ENCODE measurements at places on chromosomes 3 and 15.

DNA sequence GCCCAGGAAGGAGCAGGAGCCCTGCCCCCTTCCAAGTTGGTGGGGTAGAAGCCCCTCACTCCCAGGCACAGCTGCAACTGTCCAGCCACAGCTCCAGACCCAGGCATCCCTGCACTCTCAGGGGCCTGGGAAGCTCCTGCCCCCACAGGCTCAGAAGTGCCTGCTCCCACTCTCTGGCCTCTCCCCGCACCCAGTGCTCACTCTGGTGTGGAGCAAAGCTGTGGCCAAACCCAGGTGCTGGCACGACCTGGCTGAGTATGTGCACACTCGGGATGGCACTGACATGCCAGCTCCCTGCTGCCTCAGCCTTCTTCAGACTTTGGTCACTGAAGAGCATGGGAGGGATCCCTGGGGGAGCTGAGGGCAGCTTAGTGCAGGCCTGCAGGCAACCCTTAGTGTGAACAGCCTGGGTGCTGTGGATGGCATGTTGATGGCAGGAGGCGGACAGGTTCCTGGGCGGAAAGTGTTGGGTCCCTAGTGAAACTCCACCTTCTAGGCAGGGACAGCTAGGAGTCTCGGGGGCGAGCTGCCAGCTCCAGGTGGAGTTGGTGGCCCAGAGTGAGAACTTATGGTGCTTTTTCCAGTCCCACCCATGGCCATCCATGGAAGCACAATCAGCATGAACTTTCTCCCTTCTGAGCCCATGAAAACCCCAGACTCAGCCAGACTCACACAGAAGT, 489.2 kb upstream of the ROBO2 start:
- no peak for DNase-seq

- no peak for DNase-seq
Observed at GRCh38 chr3:111331912-111332311, 210.1 kb upstream of the CD96 start.

DNA sequence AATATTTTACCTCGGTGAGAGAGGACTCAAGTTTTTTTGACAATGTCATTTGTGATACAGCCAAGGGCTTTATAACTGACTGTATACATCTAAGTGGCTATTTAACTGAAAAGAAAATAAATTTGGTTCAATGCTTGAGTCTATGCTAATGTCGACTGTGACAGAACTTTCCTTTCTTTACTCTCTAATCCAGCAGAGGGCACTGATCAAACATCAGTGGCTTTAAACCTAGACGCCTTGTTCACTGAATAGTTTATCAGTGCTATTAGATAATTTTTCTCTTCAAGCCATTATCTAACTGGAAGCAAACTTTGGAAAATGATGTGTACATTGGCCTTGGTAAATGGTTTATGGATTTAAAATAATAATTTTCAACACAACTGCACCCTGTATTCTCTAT, 285.1 kb downstream of the CHL1 start:
- no peak for DNase-seq

GRCh38 chr15:57379487-57379886, 3.2 kb downstream of the CGNL1 start:
- no peak for DNase-seq

DNA sequence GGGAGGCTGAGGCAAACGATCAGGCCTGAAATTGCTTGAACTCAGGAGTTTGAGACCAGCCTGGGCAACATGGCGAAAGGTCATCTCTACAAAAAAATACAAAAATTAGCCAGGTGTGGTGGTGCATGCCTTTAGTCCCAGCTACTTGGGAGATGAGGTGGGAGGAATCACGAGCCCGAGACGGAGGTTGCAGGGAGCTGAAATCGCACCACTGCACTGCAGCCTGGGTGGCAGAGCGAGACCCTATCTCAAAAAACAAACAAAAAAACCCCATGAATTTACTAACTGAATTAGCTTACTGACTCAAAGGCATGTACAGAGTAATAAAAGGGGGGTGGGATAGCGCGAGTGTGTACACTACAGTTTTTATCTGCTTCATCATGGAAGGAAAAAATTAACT, 19.3 kb downstream of the ARF4 start:
- DNase-seq: no peak

- DNase-seq: no peak
Observed at GRCh38 chr15:93241696-93242585, 152.9 kb upstream of the RGMA start.

- DNase-seq: peak; percentile 67
Observed at GRCh38 chr3:102673271-102674115, 238.7 kb downstream of the ZPLD1 start.

DNA sequence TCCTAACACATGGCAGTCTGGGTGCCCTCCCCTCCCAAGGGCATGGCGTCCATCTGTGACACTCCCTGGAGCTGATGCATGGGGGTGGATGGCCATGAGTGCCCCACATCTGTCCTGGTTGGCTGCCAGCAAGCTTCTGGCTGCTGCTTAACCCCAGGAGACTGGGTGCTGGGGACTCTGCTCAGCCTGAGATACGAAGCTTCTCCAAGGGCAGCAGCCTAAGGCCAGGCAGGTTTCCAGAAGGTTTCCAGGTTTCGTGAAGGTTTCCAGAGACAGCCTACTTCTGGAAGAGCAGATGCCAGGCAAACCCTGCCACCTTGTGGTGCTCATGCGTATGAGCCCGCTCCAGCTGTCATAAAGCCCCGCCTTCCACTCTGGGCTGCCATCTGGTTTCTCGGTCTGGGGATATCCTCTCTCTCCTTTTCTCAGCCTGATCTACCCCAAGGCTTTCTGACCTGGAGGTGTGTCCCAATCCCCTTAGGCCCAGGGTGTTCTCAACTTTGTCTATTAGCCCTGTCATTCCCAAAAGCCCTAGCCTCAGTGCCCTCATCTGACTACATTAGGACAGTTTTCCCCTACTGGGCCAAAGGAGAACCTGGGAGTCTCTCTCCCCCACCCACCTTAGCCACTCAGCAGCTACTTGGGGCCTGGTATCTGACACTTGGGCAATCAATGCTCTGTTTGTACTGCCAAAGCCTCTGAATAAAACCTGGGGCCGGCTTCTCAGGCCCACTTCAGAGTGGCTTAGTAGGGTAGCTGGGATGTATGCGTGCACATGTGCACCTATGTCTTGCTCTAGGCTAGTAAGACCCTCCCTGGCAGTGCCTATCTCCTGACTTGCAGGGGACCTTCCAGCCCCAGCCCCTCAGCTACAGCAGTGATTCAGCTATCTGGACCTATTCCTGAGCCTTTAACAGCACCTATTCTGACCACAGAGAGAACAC, 12.0 kb downstream of the MRPL46 start:
- DNase-seq: no peak

DNA sequence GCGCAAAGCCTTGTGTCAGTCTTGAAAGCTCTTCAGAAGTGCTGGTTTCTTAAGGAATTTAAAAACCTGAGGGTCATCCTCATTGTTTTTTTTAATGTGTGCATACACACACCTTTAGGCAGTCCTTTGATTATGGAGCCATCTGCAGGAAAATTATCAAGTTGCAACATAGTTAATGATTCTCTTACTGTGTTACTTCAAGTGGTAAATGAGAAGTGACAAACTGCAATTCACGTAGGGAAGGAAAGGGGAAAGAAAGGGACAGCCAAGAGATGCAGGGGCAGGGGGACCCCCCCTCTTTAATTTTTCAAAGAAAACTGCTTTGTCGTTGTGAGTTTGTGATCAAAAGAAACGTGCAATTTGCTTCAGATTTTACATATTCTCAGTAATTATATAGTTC, 162.4 kb upstream of the CGNL1 start:
- no peak for DNase-seq

DNA sequence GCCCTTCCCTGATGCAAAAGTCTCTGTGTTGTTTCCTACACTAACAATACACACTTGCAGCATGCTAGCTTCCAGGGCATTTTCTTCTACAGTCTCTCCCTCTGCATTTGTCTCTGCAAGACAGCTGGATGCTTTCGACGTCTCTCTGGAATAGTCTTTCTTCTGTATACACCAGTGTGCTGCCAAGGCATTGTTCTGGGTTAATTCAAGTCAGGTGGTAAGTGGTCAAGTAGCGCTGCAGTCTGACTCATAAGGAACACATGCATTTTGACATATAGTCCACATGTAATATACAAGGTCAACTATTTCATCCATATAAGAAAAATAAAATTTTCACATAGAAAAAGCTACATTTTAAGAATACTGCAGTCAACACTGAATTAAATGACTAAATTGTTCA, 92.7 kb downstream of the MYLK start:
- no peak for DNase-seq

- no peak for DNase-seq
Observed at GRCh38 chr3:30742796-30743619, 136.6 kb downstream of the TGFBR2 start.

- no peak for DNase-seq
Observed at GRCh38 chr3:173013219-173013832, 127.7 kb downstream of the SPATA16 start.

GRCh38 chr15:80160570-80161156, 7.9 kb downstream of the FAH start:
- peak; percentile 33 for DNase-seq

GRCh38 chr15:91807122-91807521, 46.4 kb upstream of the SLCO3A1 start:
- DNase-seq: no peak

DNA sequence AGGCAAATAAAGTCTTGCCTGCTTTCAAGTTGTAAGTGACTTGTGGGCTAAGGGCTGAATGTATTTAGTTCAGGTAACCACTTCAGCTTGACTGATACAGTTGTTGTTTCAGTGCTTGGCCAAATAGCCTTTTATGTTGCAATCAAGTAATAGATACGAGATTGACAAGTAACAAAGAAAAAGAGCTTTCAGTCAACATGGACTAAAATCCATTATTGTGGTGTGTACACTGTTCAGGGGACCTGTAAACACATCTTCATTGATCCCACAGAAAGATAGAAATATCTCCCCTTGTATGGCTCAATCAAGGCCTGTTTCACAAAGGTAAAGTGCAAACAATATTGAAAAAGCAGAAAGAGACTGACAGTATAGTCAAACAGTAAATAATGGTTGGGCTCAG, 224.8 kb upstream of the TMCO5A start:
- no peak for DNase-seq

- DNase-seq: no peak
Observed at GRCh38 chr15:57649138-57649537, 57.4 kb upstream of the POLR2M start.

DNA sequence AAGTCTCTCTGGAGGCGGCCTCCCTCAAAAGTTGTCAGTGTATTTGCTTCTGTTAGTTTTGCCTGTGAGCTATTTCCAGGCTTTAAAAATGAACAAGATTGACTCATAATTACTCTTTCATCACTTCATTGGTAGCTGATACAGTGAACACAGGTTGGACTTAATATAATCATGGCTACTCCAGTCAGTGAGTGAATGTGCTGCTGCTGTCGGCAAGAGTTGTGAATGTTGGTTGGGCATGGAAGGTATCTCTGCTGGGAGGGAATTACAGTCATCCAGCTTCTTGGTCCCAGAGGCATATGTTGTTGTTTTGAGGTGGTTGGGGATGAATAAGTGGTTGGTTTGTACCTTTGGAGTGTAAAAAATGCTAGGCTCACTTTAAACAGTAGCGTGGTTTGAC, 11.5 kb downstream of the TCF12 start:
- no peak for DNase-seq

DNA sequence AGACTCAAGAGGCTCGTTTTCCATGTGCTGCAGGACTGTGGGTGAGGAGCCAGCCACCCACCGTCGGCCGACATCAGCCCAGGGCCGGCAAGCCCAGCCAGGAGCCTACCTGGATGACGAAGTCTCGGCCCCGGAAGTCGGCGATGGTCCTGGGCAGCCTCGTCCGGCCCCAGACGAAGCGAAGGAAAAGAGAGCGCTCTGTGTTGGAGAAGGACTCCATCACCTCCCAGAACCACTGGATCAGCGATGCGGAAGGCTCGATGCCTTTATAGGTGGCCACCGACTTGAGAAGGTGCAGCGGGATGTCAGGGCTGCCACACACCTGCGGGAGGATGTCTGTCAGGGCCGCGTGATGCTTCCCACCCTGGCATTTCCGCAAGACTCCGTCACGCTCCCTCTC, 13.8 kb upstream of the OCA2 start:
- no peak for DNase-seq

DNA sequence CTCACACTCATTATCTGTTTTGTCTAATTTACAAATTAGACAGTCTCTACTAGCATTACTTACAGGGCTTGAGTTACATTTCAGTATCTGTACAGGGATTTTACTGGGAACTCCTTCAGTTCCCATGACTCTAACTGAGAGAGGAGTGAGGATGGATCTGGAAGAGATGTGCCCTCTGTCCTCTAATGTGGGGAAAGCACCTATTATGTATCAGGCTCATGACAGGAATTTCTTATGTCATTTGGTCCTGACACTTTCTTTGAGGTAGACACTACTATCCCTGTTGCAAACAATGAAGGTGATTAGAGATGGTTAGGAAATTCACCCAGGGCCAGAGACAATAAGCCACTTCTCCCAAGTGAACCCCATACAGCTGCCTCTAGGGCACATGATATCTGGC, 10.9 kb upstream of the NCKIPSD start:
- DNase-seq: no peak

- no peak for DNase-seq
Observed at GRCh38 chr3:109430911-109431563, 93.7 kb upstream of the DPPA4 start.

DNA sequence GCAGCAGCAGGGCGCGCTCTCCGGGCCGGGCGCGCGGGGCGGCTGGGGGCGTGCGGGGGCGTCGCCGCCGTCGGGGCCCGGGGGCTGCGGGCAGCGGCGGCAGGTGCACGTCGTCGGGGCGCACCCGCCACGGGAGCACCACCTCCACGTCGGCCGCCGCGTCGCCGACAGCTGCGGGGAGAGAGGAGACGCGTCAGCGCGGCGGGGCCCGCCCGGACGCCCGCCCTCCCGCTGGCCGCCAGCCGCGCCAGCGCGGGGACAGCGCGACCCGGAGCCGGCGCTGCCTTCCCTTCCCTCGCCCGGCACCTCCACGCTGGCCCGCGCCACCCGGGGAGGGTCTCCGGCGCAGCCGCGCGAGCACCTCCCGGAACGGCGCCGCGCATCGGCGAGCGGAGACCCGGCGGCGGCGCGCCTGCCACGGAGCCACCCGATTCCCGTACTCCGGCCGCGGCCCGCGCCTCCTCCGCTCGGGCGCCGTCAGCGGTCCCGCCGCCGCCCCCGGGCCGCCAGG, 481 bp downstream of the ADAMTS17 start:
- DNase-seq: no peak

GRCh38 chr3:128196647-128197046, 43.4 kb downstream of the EEFSEC start:
- no peak for DNase-seq

DNA sequence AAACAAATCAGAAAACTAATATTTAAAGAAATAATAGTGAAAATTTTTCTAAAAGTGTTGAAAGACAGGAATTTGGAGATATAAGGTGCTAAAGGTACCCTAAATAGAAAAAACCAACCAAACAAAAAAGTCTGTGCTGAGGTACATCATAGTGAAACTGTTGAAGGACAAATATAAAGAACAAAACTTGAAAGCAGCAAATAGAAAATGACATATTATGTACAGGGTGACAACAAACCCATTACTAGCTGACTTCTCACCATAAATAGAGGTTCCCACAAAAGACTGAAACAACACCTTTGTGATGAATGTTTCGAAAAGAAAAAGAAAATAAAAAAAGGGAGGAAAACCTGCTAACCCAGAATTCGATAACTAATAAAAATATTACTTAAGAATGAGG, 502.5 kb upstream of the NECTIN3 start:
- no peak for DNase-seq

GRCh38 chr3:64244011-64244942, 19.0 kb upstream of the PRICKLE2 start:
- DNase-seq: no peak

- no peak for DNase-seq
Observed at GRCh38 chr3:159128628-159129027, 326.8 kb downstream of the MFSD1 start.
